ENCODE measurements at places on chromosomes 6 and 20.

DNA sequence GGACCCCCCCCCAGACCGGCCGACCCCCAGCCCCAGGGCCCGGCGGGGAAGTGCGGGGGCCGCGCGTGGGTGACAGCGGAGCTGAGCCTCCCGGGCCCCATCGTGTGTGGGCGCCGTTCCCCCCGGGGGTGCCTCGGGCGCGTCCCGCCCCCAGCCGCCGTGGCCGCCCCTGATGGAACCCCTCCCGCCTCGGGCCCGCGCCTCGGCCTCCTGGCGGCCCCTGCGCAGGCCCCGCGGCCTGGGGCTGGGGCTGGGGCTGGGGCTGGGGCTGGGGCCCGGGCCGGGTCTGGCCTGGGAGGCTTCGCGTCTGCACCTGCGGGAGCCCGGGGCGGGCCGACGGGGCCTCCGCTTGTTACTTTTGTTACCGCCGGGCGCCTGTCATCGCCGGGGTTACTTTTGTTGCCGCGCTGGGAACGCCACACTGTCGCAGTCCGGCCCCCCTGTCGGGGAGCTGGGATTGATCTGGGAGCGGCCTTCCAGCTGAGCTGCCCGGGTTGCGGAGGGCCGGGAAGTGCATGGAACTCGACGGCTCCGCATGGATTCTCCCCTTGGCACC lies 598 bp downstream of the OGFR start:
- peak; percentile 90 for DNase-seq
- peak overlapping the region; percentile 93 for H3K27ac ChIP-seq
- H3K27me3 ChIP-seq = no peaks in the 10 kb centered on the region
- peaks cover 40% of the 10 kb centered on the region for H3K36me3 ChIP-seq

- H3K27me3 ChIP-seq = peaks cover 15% of the 10 kb centered on the region
- DNase-seq = no peak
- no peaks in the 10 kb centered on the region for H3K4me1 ChIP-seq
- no peak overlapping the region for H3K27ac ChIP-seq
- no peaks in the 10 kb centered on the region for H3K36me3 ChIP-seq
- no peak overlapping the region for H3K4me3 ChIP-seq
Observed at GRCh38 chr6:45645302-45645701, 267.6 kb upstream of the SUPT3H start.

- DNase-seq = no peak
- H3K27me3 ChIP-seq = no peaks in the 10 kb centered on the region
- peaks cover 5% of the 10 kb centered on the region for H3K4me1 ChIP-seq
- H3K4me3 ChIP-seq = no peak overlapping the region
- H3K36me3 ChIP-seq = no peaks in the 10 kb centered on the region
- peak overlapping the region; percentile 56 for H3K27ac ChIP-seq
Observed at GRCh38 chr6:814378-815347, 121.7 kb upstream of the EXOC2 start.

DNA sequence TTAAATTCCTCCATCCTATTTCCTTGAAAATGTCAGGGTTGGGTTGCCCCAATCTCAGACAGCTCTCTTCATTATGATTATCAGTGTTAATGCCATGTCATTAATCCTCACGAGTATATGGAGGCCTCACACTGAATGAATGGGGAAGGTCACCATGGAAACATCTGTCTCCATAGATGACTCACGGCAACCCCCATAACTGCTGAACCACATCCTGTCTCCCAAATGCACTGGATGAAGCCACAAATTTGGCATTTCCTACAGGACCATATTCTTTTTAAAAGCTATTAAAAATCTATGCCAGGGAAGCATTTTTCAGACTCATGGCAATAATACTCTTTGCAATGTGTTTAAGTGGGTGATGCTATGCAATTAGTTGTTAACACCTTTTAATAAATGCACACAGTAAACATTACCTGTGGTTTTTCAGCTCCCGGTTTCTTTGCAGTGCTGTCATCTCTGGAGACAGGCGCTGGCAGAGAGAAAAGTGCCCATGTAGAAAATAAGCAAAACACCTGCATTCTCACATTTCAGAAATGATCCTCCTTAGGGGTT lies 80.1 kb upstream of the PTPRK start:
- no peaks in the 10 kb centered on the region for H3K27me3 ChIP-seq
- H3K36me3 ChIP-seq = no peaks in the 10 kb centered on the region
- no peak for DNase-seq
- H3K4me3 ChIP-seq = no peak overlapping the region
- no peaks in the 10 kb centered on the region for H3K4me1 ChIP-seq

- no peaks in the 10 kb centered on the region for H3K4me1 ChIP-seq
- no peak for DNase-seq
- H3K4me3 ChIP-seq = no peak overlapping the region
- H3K27ac ChIP-seq = no peak overlapping the region
- H3K27me3 ChIP-seq = no peaks in the 10 kb centered on the region
Observed at GRCh38 chr20:58945965-58946631, 35.0 kb upstream of the NELFCD start.

DNA sequence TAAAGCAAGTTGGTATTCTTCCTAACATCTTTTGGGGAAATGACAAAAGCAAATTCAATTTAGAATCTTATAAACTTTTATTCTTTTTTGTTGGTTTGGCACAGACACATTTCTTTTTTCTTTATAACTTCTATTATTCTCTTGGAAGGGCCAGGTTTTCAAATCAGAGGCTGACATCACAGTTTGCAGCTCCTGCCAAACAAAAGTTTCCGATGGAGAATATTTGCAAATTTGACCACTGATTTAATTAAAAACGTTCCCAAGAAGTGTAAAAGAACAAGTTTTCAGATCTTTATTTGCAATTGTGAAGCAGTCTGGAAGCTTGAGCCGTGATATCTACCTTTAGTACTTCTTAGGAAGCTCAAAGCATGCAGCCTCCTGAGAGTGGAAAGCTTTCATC lies 53.8 kb upstream of the CD83 start:
- no peak overlapping the region for H3K4me3 ChIP-seq
- no peak overlapping the region for H3K27ac ChIP-seq
- H3K4me1 ChIP-seq = no peaks in the 10 kb centered on the region
- H3K27me3 ChIP-seq = no peaks in the 10 kb centered on the region
- no peak for DNase-seq

DNA sequence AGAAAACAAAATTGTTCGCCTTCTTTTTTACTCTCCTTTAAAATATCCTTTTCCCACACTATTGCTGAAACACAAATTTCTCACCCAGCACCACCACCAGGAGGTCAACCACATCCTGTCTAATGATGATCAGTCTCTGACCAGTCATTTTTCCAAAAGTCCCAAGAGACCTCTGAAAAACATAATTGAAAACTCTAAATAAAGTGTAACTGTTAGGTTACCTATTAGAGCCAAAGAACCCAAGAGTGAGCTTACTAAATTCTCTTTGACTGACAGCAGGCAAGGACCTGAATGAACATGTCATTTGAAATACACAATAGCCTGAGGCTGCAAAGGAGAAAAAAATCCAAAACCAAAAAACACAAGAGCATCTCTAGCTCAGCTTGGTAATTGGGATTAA lies 735.4 kb downstream of the CBLN4 start:
- H3K4me3 ChIP-seq = no peak overlapping the region
- no peaks in the 10 kb centered on the region for H3K4me1 ChIP-seq
- no peaks in the 10 kb centered on the region for H3K27me3 ChIP-seq
- no peak for DNase-seq
- H3K36me3 ChIP-seq = no peaks in the 10 kb centered on the region

GRCh38 chr20:1331801-1332453 lies 3.0 kb upstream of the SDCBP2 start:
- H3K36me3 ChIP-seq = peaks cover 46% of the 10 kb centered on the region
- no peak overlapping the region for H3K27ac ChIP-seq
- peak; percentile 24 for DNase-seq
